HAP-1 (cell line): ENCODE measurements at places on chromosomes 1 and 21.

DNA sequence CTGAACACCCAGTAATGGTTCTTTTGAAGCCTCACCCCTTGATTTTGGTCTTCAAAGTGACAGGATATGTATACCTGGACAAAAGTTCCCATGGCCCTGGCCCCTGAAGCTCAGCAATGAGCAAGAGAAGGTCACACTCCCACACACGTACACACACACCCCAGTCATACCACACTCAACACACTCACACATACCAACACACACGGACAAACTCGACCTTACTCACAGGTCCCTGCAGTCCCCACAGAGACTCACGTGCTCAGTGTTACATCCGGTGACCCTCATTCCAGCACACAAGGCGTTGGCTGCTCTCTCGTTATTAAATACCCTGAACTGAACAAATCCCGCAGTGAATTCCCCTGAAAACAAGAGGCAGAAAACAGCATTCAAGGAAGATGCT, 5.9 kb downstream of the ITLN1 start:
- no peak for DNase-seq

DNA sequence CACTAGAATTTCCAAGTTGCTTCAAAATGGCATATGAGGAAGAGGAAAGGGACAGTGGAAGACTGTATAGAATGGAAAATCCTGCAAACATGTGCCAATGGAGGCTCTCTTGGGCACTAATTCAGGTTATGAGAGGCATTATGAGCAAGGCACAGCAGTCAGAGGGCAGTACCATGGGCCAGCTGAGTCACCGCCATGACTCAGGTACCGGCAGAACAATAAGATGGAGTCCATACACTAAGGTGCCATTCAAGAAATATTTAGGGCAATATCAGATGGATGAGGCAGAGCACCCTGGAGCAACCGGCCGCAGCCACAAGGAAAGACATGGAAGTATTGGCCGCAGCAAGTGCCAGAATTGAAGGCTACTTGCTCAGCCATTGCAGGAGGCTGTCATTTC, 25.6 kb upstream of the VAV3 start:
- no peak for DNase-seq

GRCh38 chr1:97999320-97999719, 78.5 kb upstream of the DPYD start:
- no peak for DNase-seq

GRCh38 chr1:246280551-246280950, 226.5 kb downstream of the SMYD3 start:
- DNase-seq = no peak

DNA sequence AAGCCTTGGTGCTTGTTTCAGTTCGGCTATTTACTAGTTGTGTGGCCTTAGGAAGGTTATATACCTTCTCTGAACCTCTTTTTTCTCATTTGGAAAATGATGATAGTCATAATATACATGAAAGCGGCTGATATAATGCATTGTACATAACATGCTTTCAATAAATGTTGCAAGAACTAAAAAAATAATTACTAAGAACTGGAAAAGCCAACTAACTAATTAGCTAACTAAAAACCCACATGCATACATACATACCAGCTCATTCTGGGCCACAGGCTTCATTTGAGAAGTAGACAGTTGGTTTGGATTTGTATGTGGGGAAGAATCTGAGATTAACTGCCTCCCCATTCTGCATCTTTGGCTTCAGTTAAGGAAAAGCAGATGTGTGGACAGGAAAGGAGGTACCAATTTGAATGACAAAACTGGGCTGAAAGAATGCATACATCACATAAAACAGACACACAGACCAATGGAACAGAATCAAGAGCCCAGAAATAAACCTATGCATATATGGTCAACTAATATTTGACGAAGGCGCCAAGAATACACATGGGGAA, 217.9 kb downstream of the TM2D1 start:
- no peak for DNase-seq

- DNase-seq = no peak
These were observed 15.7 kb upstream of the WDTC1 start for GRCh38 chr1:27218736-27219135.

GRCh38 chr1:203497269-203497777, 3.4 kb downstream of the OPTC start:
- no peak for DNase-seq

- DNase-seq = no peak
These were observed 25.8 kb downstream of the SHISAL2A start for GRCh38 chr1:52658795-52659194.

GRCh38 chr1:233549404-233549803, 64.5 kb upstream of the KCNK1 start:
- no peak for DNase-seq

DNA sequence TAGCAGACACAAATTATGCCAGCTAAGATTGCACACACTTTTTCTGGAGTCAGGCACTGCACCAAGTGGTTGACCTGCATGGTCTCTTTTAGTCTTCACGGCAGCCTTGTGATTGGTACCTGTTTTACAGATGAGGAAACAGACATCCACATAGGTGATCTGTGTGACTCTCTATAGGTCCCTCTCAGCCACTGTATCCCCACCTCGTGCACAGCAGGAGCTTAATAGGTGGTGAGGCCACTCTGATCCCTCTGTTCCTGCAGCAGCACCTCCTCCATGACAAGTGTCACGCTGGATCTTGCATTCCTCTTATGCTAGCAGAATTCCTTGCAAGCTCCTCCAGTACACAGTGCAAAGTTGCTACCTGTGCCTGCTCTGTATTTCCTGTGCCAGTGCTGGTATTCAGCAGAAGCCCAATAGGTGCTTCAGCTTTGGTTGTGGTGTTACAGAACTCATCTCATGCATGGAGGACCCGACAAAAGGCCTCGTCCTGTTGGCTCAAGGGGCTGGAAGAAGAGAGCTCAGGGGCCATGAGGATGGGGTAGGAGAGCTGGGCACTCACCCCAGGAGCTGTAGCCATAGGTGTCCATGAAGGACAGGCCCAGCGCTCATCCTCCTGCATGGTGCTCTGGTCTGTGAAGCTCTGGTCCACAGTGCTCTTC, 546.7 kb downstream of the PTPRU start:
- DNase-seq = no peak

DNA sequence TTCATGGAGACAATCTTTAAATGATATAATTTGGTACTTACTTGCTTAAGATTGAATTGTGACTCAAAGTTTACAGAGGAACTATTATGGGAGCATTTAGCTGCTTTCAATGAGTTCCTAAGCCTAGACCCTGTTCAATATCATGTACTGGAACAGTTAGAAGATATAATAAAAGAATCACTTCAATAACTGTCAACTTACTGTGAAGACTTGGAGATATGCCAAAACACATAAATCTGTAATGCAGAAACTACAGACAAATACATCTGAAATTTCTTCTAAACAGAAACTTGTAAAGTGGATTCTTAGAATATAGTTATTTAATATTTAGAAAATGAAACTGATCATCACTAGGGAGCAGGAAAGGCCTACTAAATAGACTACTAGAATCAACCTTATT, 259.3 kb downstream of the HLX start:
- no peak for DNase-seq

DNA sequence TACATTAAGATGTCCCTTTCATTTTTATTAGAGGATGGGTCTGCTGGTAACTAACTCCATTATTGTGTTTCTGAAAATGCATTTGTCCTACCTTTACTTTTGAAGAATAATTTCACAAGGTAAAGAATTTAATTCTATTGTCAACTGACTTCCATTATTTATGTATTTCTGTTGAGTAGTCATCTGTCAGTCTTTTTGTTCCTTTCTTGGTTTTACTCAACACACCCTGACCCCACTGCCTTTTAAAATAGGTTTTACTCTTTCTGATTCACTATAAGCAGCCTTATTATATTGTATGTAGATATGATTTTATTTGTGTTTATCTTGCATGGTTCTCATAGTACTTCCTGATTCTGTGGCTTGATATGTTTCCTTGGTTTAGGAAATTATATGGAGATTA, 237.5 kb downstream of the TGFB2 start:
- DNase-seq = no peak

DNA sequence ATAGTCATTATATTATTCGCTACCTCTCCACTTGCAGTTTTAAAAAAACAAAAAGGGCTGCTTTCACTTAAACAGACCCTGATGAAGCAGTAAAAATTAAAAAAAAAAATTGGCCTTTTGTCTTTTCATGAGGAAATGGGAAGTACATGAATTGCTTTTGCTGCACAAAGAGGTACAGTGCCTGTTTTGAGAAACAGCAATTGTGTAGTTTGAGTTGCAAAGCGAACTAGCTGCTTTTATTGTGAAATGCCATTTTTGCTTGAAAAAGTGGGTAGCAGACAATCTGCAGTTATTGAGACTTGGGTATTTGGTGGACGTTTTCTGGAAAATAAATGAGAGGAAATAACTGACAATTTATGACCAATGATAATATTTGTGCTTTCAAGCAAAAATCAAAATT, 7.0 kb downstream of the DIP2A start:
- no peak for DNase-seq

GRCh38 chr1:65108025-65108642, 39.9 kb upstream of the AK4 start:
- no peak for DNase-seq

DNA sequence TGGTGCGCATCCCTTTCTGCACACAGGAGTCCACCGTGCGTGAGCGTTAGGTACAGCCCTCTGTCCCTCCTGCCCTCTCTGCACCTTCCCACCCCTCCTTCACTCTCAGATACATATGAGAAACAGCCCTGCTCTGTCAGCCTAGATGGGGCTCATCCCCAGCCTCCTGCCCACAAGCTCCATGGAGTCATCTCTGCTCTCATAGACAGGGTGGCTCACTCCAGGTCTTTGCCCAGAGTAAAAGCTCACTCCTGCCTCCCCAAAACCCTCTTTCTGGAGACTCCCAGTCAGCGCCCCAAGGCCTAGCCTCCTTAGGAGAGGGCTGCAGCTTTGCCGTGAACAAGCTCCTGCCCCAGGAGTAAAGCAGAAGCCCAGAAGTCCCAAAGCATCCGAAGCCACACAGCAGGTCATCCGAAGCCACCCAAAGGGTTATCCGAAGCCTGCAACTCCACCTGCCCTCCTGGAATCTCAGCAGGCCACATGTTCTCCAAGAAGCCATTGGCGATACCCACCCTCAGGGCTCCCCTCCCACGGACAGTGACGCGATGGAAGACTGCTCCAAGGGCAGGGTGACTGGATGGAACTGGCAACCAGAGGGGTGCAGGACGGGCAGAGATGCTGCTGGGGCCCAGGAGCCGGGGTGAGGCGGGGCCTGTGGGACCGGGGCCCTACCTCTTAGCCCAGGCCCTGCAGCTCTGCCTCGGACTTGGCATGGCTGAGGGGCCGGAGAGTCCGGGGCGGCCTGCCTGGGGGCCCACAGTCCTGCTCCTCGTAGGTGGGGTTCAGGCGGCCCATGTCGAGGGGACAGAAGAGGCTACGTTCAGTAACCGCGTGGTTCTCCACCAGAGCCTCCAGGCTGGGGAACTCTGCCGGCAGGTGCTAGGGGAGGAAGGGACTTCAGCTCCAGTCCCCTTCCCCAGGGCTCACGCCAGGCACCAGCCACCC, 3.6 kb upstream of the KIF17 start:
- no peak for DNase-seq

- peak; percentile 6 for DNase-seq
These were observed 57.3 kb downstream of the PSMG1 start for GRCh38 chr21:39125752-39126485.

GRCh38 chr21:39367783-39368182, 18.9 kb upstream of the HMGN1 start:
- DNase-seq = no peak

- DNase-seq = no peak
These were observed 10.8 kb downstream of the ZBTB8OS start for GRCh38 chr1:32639489-32640075.

DNA sequence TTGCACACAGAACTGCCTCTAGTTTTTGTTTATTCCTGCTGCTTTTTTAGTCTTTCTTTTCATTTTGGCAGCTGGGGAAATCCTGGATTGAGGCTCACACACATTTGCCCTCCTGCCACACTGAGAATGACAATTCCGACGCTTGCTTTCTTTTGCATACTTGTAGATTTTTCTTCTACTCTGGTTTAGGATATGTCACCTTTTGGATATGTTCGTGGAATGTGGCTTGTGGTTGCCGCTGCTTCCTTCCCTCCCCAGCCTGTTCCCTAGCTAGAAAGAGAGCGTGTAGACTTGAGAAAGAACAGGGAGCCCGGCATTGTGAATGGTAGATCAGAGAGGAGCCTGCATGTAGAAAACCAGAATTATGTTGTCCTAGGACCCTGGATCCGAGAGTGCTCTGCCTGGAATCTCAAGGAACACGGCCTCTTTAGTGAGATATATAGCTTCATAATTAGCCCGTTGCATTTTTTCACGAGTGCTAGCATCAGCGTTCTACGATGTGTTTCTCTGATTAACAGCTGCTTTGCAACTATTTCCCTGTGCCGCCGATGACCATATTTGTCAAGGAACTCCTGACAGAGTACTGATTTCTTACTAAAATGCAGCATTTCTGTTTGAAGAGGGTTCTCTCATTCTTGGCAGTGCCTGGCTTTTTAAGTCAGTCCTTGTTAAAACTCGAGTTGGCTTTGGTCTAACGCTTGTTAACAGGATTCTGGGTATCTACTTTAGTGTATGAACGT, 56.2 kb downstream of the PEX14 start:
- DNase-seq = no peak

GRCh38 chr1:118294875-118295642, 110.0 kb upstream of the SPAG17 start:
- DNase-seq = no peak

- no peak for DNase-seq
These were observed 3.4 kb downstream of the CLDN19 start for GRCh38 chr1:42736571-42737200.

- no peak for DNase-seq
These were observed 285.0 kb downstream of the SIPA1L2 start for GRCh38 chr1:232344791-232345399.

DNA sequence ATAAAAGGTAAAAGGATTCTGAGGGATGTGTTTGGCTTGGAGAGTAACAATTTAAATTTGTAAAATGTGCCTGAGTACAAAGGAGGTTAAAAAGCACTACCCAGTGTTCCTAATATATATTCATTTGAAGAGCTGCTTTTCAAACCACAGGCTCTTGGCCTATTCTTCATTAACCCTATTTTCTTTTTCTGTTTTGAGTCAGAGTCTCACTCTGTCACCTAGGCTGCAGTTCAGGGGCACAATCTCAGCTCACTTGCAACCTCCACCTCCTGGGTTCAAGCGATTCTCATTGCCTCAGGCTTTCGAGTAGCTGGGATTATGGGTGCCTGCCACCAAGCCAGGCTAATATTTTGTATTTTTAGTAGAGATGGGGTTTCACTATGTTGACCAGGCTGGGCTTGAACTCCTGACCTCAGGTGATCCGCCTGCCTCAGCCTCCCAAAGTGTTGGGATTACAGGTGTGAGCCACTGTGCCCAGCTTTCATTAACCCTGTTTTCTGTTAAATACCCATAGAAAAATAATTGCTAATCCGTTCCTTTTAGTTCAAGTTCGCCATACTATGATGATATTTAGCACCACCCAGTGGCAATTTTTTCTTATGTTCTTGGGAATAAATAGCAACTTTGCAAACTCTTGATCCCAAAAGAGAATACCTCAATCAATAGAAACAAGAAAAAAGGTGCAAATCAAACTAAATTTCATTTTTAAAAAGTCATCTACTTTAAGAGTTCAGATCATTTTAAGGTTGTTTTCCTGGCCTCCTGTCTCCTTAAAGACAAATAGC, 30.5 kb downstream of the ZBTB8OS start:
- DNase-seq = no peak
